ENCODE measurements at places on chromosomes 3 and 15.

- DNase-seq = no peak
Observed at GRCh38 chr3:168336276-168336675, 240.6 kb upstream of the GOLIM4 start.

DNA sequence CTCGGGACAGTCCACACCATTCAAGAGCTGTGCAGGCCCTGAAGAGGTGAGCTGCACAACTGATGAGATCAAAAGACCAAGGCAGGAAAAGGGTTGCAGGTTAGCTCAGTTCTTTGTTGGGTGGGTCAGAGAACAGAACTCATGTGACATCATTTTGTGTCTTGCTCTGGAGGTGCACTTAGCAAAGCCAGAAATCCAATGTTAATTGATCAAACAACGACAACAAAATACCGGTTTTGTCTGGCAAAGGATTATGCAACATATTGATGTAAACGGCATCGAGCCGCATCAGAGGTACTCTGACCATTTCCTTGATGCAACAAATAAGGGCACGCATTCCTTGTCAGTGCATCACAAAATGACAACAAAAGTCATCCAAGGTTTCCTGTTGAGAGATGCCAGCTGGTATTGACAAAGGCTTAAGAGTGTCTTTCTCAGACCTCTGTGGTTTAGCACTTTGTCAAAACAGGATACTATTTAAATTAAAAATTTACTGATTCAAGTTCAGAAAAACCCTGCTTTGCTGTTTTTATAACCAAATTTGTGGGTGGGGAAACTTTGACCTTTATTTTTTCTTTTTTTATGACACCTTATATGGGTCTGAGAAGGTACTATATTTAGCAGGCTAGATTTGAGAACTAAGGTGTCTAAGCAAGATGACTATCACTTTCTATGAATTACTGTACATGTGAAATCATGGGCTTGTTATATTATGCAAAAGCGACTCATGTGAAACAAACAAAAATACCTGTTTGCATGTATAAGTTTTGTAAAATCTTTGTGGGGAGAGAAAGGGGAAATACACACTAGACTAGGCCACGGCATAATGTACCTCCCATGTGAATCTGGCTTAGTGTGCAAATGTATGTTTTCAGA, 496.1 kb downstream of the FOXP1 start:
- peak; percentile 88 for DNase-seq

DNA sequence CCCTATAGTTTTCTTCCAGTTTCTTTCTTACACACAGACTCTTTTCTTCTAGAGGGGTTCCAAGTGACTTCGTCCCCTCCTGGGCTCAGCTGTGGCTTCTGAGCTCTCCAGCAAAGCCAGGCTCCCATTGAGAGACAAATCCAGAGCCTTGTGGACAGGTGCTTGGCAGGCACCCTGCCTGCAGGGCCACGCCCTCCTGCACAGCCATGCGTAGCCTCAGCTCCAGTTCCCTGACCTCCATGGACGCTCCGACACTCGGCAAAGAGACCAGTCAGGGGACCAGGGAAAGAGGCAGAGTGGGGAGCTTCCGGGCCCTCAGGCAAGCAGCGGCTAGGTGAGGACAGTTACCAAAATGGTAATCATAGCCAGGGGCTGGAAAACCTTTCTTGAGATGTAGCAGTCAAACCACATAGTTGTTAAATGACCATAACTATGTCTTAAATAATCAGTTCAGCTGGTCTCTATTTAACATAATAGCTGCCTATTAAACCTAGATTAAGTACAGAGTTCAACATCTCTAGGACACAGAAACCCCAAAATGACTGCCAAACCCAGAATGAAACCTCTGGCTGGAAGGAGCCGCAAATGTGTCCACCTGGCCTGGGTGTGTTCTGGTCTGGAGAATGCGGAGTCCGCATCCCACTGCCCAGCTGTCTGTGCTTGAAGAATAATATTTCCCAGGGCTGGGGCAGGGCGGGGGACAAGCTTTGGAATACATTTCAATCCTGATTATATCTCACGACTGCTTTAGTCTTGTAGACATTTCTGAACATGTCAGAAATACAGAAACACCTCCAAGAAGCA, 69.3 kb upstream of the RGMA start:
- DNase-seq = no peak

DNA sequence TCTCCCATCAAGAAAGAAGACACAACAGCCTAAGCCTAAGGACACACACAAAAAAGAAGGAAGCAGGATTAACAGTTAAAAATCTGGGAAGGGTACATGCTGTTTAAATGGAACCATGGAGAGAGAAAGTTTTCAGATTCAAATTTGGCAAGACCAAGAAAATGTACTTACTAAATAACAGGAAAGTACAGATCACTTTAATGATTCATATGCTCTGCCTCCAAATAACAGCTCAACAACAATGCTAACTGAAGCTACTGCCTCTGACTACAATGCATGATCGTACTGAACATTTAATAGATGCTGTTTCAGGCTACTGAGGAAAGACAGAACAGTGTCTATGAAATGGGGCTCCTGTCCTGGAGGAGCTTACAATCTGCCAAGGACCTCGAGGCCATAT, 8.4 kb upstream of the NMB start:
- no peak for DNase-seq

DNA sequence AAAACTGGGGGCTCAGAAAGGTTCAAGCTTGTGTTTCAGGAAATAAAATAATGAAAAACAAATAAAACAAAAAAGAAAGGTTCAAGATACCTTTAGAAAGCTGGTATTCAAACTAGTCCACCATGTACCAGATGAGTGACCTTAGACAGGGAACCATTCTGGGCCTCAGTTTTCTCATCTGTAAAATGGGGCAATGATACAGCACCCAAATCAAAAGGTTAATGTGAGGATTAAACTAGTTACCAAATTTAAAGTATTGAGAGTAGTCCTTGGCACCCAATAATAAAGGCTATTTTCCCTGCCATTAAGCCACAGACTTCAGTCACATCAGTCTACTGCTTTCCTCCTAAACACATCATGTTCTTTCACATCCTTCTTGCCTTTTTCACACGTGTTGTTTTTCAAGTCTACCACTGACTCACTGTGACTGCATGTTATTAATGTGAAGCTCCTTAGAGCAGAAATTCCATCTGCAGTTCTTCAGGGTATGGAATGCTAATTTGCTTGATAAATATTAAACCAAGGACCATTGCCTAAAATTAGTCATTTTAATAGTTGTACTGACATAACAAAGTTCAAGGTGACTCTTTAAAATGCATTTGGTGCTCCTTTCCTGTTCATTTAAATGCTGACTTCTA, 19.9 kb downstream of the TAMM41 start:
- DNase-seq = peak; percentile 78

- peak; percentile 53 for DNase-seq
Observed at GRCh38 chr3:97882975-97883598, 61.3 kb downstream of the CRYBG3 start.
